ENCODE measurements at places on chromosomes 7 and 10.

- no peak for DNase-seq
Measured at GRCh38 chr10:33966946-33967345, 632.5 kb upstream of the NRP1 start.

DNA sequence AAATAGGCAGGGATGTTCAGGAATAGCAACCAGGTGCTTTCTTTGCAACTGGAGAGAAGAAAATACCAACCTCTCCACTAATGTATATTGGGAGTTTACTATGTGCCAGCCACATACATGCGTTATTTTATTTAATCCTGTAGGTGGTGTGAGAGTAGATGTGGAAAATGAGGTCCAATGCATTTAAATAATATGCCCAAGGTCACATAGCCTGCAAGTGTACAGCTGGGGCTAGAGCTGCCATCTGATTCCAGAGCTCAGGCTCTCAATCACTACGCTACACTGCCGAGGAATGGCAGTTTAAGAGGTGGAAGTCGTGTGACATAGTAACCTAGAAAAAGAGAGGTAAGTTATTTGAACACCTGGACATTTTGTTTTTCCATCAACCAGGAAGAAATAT, 277.0 kb downstream of the EXOC4 start:
- no peak for DNase-seq

GRCh38 chr7:51128545-51129435, 187.8 kb downstream of the COBL start:
- no peak for DNase-seq

GRCh38 chr10:130045091-130045652, 65.5 kb downstream of the C10orf143 start:
- DNase-seq, result no peak

DNA sequence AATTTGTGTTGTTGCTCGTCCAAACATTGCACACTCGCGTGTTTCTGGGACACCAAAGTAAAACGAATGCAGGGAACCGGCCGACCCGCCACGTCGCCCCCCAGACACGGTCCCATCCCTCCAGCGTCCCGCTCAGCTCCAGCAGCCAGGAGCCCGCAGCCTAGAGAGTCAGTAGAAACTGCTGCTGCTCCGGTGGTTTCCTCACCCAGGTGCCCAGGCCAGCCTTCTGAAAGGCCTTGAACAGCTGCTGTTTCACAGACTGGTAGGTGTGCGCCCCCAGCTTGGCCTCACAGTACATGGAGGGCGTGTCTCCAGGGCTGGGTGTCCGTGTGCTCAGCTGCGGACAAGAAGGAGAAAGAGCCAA, 126.8 kb downstream of the WDR37 start:
- no peak for DNase-seq

DNA sequence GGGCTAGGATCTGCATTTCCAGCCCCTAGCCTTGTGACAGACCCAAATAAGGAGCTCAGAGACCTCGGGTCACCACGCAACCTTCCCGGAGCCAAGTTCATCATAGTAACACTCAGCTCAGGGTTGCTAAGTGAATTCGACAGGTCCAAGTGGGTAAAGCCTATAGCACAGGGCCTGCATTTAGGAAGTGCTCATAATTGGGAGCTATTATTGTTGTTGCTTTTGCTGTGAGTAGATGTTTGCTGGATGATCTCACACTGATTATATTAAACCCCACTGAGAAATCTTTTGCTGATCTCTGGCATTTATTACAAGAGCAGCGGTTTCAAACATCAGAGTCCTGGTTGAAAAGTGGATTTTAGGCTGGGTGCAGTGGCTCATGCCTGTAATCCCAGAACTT, 20.3 kb upstream of the SAR1A start:
- no peak for DNase-seq
